ENCODE measurements at places on chromosomes 7 and 10.
A peak's percentile ranks its signal among the peaks of the same experiment; 100 is the strongest.

- no peak for DNase-seq
Measured at GRCh38 chr7:22997871-22998518, 15.9 kb downstream of the HYCC1 start.

DNA sequence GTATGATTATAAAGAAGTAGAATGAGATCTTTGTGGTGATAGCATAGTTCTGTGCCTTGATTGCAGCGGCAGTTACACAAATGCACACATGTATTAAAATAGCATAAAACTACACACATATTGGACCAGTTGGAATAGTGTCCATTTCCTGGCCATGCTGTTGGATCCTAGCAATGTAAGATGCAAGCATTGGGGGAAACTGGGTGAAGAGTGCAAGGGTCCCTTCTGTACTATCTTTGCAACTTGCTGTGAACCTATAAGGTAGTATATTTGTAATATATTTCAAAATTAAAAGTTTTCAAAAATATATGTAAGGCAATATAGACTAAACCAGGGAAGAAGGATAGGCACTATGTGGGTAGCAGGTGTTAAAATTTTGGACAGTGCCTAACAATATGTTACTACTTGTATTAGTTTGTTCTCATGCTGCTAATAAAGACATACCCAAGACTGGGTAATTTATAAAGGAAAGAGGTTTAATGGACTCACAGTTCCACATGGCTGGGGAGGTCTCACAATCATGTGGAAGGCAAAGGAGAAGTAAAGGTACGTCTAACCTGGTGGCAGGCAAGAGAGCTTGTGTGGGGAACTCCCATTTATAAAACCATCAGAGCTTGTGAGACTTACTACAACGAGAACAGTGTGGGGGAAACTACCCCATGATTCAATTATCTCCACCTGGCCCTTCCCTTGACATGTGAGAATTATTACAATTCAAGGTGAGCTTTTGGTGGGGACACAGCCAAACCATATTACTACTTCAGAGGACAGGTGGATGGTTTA, 71.4 kb downstream of the RGS10 start:
- no peak for DNase-seq

- DNase-seq, result no peak
Measured at GRCh38 chr7:7706101-7706511, 12.3 kb downstream of the RPA3 start.

DNA sequence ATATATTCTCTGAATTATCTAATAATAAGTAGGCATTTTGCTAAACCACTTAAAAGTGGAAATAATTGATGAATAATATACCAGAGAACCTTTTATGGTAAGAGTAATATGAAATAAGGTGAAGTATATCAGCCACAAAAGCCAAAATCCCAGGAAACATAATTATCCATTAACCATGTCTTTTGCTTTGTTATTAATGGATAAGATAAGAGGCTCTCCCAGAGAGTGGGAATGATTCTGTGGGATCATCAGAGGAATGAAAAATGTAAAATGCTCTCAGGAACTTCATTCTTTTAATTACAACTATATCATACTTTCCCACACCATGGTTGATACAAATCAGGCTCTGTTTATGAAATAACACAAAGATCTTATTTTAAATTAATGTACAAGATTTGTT, 391.7 kb upstream of the FZD8 start:
- no peak for DNase-seq

GRCh38 chr7:40810274-40810673, 675.5 kb downstream of the SUGCT start:
- DNase-seq, result no peak

DNA sequence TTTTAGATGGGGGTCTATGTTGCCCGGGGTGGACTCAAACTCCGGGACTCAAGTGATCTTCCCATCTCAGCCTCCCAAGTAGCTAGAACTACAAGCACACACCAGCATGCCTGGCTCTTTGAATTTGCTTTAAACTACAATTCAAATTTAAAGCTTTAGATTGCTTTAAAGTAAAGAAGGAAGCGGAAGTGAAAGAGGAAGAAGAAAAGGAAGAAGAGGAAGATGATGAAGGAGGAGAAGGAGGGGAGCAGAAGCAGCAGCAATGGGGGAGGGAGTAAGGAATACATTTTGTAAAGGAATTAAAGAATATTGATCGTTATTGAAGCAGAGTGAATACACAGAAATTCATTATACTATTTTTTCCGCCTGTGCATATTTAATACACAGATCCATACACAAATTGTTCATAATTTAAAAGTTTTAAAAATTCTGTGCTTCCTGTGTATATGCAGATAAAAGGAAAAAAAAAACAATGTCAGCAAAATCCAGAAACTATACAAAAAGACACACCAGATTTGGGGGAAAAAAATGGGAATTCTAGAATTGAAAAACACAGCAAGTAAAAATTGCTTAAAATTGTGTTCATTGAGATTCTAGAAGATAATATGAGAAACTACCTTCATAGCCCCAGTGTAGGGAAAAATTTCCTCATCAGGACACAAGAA, 60.8 kb upstream of the KCNMA1 start:
- no peak for DNase-seq

GRCh38 chr10:98338318-98338717, 70.3 kb upstream of the LOXL4 start:
- DNase-seq, result no peak

- no peak for DNase-seq
Measured at GRCh38 chr7:539731-540411, 20.2 kb upstream of the PDGFA start.

DNA sequence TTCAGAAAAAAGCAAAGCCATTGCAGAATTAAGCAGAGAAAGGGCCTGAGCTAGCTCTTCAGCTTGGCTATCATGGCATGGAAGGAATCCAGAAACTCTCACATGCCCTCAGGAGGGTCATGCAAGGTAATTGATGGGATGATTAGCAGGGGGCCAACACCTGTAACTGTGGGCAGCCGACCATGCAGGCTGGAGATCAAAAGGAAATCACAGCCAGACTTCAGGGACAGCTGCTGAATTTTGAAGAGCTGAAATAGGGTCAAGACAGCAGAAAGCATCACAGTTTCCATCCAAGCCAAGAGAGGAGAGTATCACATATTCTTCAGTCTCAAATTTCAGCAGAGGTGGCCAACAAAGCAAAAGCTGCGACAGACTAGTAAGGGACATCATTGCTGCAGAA, 239.6 kb upstream of the STEAP1 start:
- no peak for DNase-seq

GRCh38 chr10:110323503-110323902, 18.8 kb upstream of the SMNDC1 start:
- DNase-seq, result no peak

- no peak for DNase-seq
Measured at GRCh38 chr7:26553128-26553527, 261.5 kb downstream of the SNX10 start.

DNA sequence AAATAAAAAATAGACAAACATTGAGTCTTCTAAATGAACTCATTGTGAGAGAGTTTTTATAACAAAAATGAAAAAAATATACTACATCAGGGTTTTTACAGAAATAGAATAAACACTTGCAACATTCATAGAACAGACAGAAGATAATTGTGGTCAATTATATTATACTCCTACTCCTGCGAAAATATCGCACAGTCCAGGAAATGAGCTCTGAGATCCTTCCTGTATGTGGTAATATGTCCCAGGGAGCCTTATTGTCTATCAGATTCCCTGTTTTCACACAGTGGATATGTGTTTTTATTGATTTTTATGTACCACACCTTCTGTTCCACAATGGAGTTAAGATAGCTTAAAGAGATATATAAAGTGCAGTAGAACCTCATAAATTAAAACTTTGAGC, 27.5 kb upstream of the RELN start:
- DNase-seq, result no peak

DNA sequence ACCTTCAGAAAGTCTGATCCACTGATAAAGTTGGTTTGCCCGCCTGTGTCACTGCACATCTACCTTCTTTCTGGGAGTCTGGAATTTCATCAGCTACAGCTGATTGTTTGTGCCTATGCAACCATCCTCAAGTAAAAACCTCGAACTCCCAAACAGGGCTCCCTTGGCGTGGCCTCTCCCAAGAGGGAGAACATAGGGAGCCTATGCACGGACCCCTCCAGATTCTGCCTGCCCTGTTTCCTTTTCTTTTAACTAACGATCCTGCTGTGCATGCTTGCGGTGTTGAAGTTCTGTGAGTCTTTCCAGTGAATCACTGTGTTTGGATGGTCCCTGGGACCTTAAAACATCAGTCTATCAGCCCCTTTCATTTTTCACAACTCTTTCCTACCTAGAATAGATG, 226.9 kb upstream of the SEMA3D start:
- no peak for DNase-seq

DNA sequence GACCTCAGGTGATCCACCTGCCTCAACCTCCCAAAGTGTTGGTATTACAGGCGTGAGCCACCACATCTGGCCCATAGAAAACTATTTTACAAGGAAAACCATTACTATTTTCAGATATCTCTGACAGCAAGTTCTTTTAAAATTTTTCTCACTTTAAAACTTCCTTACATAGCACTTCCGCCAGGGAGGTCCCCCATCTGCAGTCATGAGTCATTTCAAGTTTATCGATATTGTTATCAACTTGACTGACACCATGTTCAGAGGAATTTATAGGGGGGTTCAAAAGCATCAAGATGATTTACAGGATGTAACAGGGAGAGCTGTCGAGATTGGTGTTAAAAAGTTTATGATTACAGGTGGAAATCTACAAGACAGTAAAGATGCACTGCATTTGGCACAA, 88.8 kb downstream of the NRBF2 start:
- DNase-seq, result no peak

DNA sequence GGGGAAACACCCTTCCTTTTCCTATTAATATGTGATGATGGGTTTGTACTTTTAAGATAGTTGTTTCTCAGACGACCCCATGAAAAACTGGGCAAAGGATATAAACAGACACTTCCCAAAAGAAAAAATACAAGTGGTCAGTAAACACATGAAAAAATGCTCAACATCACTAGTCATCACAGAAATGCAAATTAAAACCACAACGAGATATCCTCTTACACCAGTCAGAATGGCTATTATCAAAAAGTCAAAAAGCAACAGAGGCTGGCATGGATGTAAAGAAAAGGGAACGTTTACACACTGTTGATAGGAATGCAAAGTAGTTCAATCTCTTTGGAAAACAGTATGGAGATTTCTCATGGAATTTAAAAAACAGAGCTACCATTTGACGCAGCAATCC, 111.4 kb upstream of the ZEB1 start:
- no peak for DNase-seq

DNA sequence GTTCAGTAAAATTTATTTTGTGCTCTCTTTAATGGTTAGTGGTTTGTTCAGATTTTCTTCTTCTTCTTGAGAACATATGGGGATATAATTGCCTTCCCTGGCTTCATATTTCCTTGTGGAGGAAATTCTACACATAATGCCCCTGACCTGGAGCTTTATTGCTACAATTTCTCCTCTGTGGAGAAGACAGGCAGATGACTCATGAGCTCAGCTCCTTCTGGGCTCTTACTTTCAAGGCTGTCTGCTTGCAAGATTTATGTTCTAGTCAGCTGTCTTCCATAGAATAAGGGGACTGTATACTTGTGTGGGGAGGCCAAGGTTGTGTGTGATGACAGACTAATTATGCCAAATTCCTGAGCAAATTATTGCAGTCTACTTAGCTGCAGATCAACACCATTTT, 1.6 kb downstream of the LRRD1 start:
- DNase-seq, result no peak

DNA sequence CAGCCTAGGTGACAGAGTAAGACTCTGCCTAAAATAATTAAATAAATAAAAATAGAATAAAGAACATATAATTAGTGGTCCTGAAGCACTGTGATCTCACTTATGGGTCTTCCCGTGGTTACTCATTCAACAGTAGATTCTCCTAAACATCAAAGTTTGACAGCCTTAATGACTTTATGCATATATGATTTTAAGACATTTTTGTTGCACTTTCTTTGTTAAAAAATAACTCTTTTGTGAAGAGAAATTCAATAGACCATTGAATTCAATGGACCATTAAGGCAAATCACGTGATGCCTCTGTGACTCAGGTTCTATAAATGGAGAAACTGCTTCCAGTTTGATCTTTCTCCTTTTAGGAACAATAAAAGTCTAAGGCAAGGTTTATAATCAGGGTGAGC, 59.6 kb downstream of the ATOH7 start:
- peak; percentile 24 for DNase-seq

- no peak for DNase-seq
Measured at GRCh38 chr7:73871163-73872011, 10.4 kb downstream of the TMEM270 start.

- no peak for DNase-seq
Measured at GRCh38 chr10:118672766-118673715, 77.6 kb upstream of the PRLHR start.

DNA sequence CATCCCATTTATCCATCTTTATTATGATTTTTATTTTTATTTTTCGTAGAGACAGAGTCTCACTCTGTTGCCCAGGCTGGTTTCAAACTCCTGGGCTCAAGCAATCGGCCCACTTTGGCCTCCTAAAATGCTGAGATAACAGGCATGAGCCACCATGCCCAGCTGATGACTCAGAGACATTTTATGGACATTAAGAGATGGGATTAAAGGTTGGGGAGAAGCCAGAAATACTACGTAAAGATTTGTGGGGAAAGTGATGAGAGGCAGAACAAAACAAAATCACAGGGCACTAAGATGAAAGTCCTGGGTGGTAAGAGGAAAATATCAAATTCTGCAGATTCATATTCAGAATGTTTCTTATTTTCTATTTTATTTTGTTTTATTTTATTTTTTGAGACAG, 7.6 kb downstream of the WNT8B start:
- no peak for DNase-seq

GRCh38 chr7:103445228-103446048, 569 bp downstream of the SLC26A5 start:
- DNase-seq, result peak; percentile 22

GRCh38 chr7:74231232-74231590, 21.4 kb downstream of the LAT2 start:
- DNase-seq, result peak; percentile 75

- DNase-seq, result no peak
Measured at GRCh38 chr7:106347229-106347833, 62.5 kb upstream of the NAMPT start.

DNA sequence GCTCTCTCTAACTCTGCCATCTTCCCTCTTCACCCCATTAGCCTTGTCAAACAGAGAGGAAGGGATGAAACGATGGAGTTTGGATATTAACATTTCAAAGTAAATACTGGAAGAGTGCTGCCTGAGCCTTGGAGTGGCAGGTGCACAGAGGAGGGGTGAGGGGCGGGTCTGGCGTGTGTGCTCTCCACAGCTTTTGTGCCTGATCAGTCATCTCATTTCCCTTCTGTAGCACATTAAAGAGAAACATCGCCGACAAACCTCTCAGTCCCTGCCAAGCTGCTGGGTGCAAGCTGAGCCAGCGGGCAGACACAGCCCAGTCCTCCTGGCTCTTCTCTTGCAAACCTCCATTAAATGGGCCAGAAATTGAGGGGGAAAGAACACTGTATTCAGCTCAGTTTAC, 76.2 kb downstream of the SLIT1 start:
- DNase-seq, result no peak

- DNase-seq, result no peak
Measured at GRCh38 chr7:122561326-122561725, 137.6 kb downstream of the RNF133 start.

GRCh38 chr7:17552952-17553351, 254.5 kb downstream of the AHR start:
- DNase-seq, result no peak
